ENCODE measurements at places on chromosomes 7 and 10. TPM values are rescaled to one million over a fixed set of nuclear protein-coding genes. Genes with fewer than 3 reads are reported as not detected.

IFIT1B gene
- total RNA-seq = not detected

DNA sequence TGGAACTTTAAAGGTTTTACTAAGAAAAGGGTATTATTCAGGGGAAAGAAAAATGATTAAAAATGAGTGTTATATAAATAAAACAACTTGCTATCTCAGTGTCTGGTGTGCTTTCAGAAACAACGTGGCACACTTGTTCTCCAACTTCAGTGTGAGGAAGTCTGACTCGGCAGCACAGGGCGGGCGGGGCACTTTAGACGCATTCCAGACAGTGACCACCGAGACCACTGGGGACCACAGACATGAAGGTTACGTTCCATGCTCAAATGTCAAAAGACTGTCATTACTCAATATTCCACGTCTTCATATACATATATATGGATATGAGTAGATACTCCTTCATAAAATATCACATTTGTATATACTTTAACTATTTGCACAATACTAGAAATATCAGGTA is 87.0 kb downstream of the LARP4B start:
- no peak for DNase-seq
- no peaks in the 10 kb centered on the region for H3K27me3 ChIP-seq
- no peak overlapping the region for H3K4me3 ChIP-seq
- peaks cover 47% of the 10 kb centered on the region for H3K36me3 ChIP-seq
- peak overlapping the region; percentile 14 for H3K27ac ChIP-seq

PNLIPRP3 gene
- not detected for total RNA-seq

DNA sequence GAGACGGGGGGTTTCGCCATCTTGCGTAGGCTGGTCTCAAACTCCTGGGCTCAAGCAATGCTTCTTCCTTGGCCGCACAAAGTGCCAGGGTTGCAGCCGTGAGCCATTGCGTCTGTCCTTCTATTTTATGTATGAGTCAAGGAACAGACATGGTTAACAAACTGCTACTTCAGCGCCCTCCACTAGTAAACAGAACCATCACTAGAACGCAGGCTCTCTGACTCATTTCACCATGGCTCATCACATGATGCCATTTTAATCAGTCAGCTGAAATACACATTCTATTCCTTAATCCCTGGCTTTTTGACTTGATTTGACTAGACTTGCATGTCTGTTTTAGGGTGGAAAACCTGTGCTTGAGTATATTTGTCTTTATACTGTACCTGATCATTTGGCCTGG is 41.3 kb downstream of the CELF2 start:
- H3K27ac ChIP-seq = no peak overlapping the region
- no peaks in the 10 kb centered on the region for H3K27me3 ChIP-seq
- no peaks in the 10 kb centered on the region for H3K4me1 ChIP-seq
- no peak overlapping the region for H3K4me3 ChIP-seq

- H3K4me1 ChIP-seq = peaks cover 8% of the 10 kb centered on the region
- no peak overlapping the region for H3K27ac ChIP-seq
- no peak for DNase-seq
- H3K27me3 ChIP-seq = no peaks in the 10 kb centered on the region
- H3K4me3 ChIP-seq = no peak overlapping the region
Measured at GRCh38 chr10:77600640-77601039, 37.0 kb downstream of the KCNMA1 start.

GRCh38 chr10:61902445-61903220 is 1.1 kb downstream of the ARID5B start:
- H3K36me3 ChIP-seq = peaks cover 32% of the 10 kb centered on the region
- DNase-seq = peak; percentile 81
- peak overlapping the region; percentile 94 for H3K4me3 ChIP-seq
- no peaks in the 10 kb centered on the region for H3K27me3 ChIP-seq
- H3K27ac ChIP-seq = peak overlapping the region; percentile 100

IL6 gene
- 4.5 TPM for total RNA-seq
